ENCODE measurements at places on chromosomes 4 and X. TPM values are rescaled to one million over a fixed set of nuclear protein-coding genes. Genes with fewer than 3 reads are reported as not detected.

DNA sequence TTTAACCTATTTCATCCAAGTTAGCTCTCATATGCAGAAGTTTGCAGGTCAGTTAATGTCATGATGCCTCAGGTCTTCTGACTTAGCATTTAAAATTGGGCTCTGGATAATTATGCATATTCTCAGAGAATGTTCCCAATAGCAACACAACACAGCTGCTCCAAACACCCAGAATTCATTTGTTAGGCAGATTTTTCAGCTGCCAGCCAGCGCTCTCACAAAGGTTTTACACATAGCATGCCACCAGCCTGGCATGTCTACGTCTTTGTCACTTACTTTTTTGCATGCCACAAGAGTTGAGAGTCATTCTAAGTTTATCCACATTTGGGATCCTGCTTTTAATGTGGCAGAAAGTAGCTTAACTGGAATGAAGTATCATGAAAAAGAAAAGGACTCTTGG is 84.8 kb downstream of the LIMCH1 start:
- H3K4me3 ChIP-seq, result no peak overlapping the region
- H3K27me3 ChIP-seq, result no peaks in the 10 kb centered on the region
- no peak overlapping the region for H3K27ac ChIP-seq
- no peak for DNase-seq

GRCh38 chrX:137562096-137562495 is 3.8 kb upstream of the ZIC3 start:
- no peak overlapping the region for H3K27ac ChIP-seq
- peaks cover 2% of the 10 kb centered on the region for H3K36me3 ChIP-seq
- peak overlapping the region; percentile 94 for H3K4me3 ChIP-seq
- no peaks in the 10 kb centered on the region for H3K27me3 ChIP-seq
- H3K4me1 ChIP-seq, result no peaks in the 10 kb centered on the region

GRCh38 chr4:42638993-42639392 is 17.9 kb downstream of the ATP8A1 start:
- H3K36me3 ChIP-seq, result no peaks in the 10 kb centered on the region
- no peaks in the 10 kb centered on the region for H3K4me1 ChIP-seq
- no peak overlapping the region for H3K27ac ChIP-seq

DNA sequence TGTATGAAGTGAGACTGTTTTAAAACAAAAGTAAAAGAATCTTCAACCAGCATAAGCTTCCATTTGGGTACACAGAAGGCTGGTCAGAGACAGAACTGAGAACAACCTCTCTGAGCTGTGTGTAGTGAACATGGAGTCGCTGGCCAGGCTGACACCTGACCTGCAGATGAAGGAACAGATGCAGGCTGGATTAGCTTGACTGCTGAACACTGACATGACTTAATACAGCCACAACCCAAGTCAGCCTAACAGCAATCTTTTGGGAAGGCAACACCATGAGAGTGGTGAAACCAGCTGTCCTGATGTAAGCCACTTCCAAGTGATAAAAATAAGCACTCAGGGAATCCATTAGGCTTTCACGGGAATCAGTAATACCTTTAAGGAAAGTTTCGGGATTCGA is 10.1 kb downstream of the SCARB2 start:
- DNase-seq, result no peak
- no peaks in the 10 kb centered on the region for H3K4me1 ChIP-seq
- H3K4me3 ChIP-seq, result no peak overlapping the region
- no peaks in the 10 kb centered on the region for H3K36me3 ChIP-seq
- H3K27ac ChIP-seq, result no peak overlapping the region

GRCh38 chrX:66020631-66021334 is 19.1 kb downstream of the VSIG4 start:
- no peaks in the 10 kb centered on the region for H3K27me3 ChIP-seq
- H3K27ac ChIP-seq, result no peak overlapping the region
- H3K4me1 ChIP-seq, result no peaks in the 10 kb centered on the region
- H3K36me3 ChIP-seq, result no peaks in the 10 kb centered on the region
- DNase-seq, result no peak

- no peaks in the 10 kb centered on the region for H3K4me1 ChIP-seq
- no peak for DNase-seq
- H3K4me3 ChIP-seq, result no peak overlapping the region
- no peaks in the 10 kb centered on the region for H3K36me3 ChIP-seq
- H3K27me3 ChIP-seq, result no peaks in the 10 kb centered on the region
Observed at GRCh38 chr4:112431158-112431557, 84.8 kb downstream of the NEUROG2 start.

- no peak overlapping the region for H3K27ac ChIP-seq
- H3K36me3 ChIP-seq, result peaks cover 2% of the 10 kb centered on the region
Observed at GRCh38 chrX:46200413-46200812, 344.8 kb downstream of the ZNF674 start.

- DNase-seq, result no peak
- H3K36me3 ChIP-seq, result peaks cover 21% of the 10 kb centered on the region
- H3K4me1 ChIP-seq, result no peaks in the 10 kb centered on the region
- no peak overlapping the region for H3K4me3 ChIP-seq
- no peaks in the 10 kb centered on the region for H3K27me3 ChIP-seq
Observed at GRCh38 chr4:86755388-86755787, 93.8 kb downstream of the SLC10A6 start.

GRCh38 chr4:15855804-15856475 is 77.8 kb downstream of the CD38 start:
- DNase-seq, result no peak
- H3K4me1 ChIP-seq, result no peaks in the 10 kb centered on the region
- H3K27ac ChIP-seq, result no peak overlapping the region
- H3K36me3 ChIP-seq, result no peaks in the 10 kb centered on the region
- no peak overlapping the region for H3K4me3 ChIP-seq
- no peaks in the 10 kb centered on the region for H3K27me3 ChIP-seq

- no peaks in the 10 kb centered on the region for H3K36me3 ChIP-seq
- DNase-seq, result no peak
- H3K4me3 ChIP-seq, result no peak overlapping the region
- H3K4me1 ChIP-seq, result no peaks in the 10 kb centered on the region
- H3K27ac ChIP-seq, result no peak overlapping the region
Observed at GRCh38 chr4:187393531-187394344, 601.8 kb upstream of the ZFP42 start.

GRCh38 chr4:125582302-125582701 is 267.5 kb downstream of the FAT4 start:
- no peak overlapping the region for H3K4me3 ChIP-seq
- H3K27me3 ChIP-seq, result no peaks in the 10 kb centered on the region
- no peaks in the 10 kb centered on the region for H3K4me1 ChIP-seq
- no peak overlapping the region for H3K27ac ChIP-seq

DNA sequence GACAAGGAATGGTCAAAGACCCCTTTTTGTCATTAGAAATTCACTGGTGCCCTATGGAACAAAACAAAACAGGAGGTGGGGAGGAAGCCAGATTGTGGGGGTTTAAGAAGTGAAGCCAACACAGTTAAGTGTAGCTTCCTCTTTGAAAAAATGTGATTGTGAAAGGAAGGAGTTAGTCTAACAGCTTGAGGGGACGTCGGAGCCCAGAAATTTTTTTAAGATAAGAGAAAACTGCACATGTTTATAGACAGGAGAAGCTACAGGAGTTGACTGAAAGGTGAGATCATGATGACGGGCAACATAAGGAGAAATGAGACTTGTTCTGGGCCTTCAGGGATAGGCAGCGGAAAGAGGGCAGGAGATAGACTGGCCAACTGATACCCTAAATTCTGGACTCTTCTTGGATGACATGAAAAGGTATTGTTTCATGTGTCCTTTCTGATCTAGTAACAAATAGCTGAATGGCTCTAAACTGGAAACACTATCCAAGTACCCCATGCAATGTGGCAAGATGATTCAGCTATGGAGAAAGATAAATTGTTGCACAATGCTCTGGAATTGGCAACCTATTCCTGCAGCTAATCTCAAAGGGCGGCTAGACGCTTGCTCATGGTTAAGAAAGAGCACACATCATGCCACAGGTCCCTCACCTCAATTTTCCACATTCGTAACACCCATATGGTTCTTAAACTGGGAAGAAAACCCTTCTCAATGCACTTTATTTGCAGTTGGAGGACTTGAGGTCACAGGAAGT is 3.7 kb upstream of the HDAC8 start:
- no peak overlapping the region for H3K4me3 ChIP-seq
- no peaks in the 10 kb centered on the region for H3K4me1 ChIP-seq
- no peak overlapping the region for H3K27ac ChIP-seq
- H3K36me3 ChIP-seq, result peaks cover 5% of the 10 kb centered on the region

- H3K4me3 ChIP-seq, result no peak overlapping the region
- H3K36me3 ChIP-seq, result peaks cover 2% of the 10 kb centered on the region
- DNase-seq, result no peak
- peaks cover 6% of the 10 kb centered on the region for H3K4me1 ChIP-seq
Observed at GRCh38 chrX:39828971-39829370, 268.8 kb downstream of the BCOR start.

- no peak for DNase-seq
- H3K27me3 ChIP-seq, result no peaks in the 10 kb centered on the region
- no peak overlapping the region for H3K27ac ChIP-seq
- peaks cover 17% of the 10 kb centered on the region for H3K36me3 ChIP-seq
- peak overlapping the region; percentile 85 for H3K4me3 ChIP-seq
- H3K4me1 ChIP-seq, result peaks cover 4% of the 10 kb centered on the region
Observed at GRCh38 chrX:275476-275966, 5.7 kb upstream of the PLCXD1 start.

GRCh38 chr4:5821665-5822358 is 71.1 kb downstream of the CRMP1 start:
- H3K4me1 ChIP-seq, result no peaks in the 10 kb centered on the region
- no peaks in the 10 kb centered on the region for H3K27me3 ChIP-seq
- H3K36me3 ChIP-seq, result peaks cover 68% of the 10 kb centered on the region
- peak; percentile 78 for DNase-seq
- no peak overlapping the region for H3K4me3 ChIP-seq

DNA sequence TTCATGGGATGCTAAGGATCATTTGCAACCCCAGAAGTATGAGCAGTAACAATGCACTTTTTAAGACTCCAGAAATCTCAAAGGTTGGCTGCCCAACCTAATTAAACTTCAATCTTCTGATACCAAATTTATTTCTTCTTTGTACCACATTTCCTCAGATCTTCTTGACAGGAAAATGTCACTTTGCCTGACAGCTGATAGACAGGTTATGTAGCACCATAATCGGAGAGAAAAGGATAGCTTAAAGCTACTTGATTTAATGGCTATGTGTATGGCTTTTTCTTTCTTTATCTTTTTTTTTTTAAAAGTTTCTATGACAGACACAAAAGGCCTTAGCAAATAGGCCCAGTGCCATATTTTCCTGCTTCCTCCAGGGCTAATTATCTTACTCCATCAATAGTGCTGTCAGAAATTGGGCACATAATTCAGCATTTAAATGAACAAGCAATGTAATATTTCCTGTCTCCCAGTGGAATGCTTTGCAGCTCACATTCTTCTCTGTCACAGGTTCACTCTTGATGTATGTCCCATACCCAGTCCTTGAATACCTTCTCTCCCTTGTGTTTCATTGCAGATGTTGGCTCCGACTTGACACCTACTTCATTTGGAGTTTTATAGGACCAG is 795.7 kb downstream of the ADGRL3 start:
- H3K27me3 ChIP-seq, result no peaks in the 10 kb centered on the region
- H3K27ac ChIP-seq, result no peak overlapping the region
- H3K4me1 ChIP-seq, result peaks cover 2% of the 10 kb centered on the region

The AR gene
- total RNA-seq, result 3.5 TPM

The ARFIP1 gene
- 29.3 TPM for total RNA-seq

The PHEX gene
- total RNA-seq, result 0.11 TPM

The GLRA3 gene
- 0.09 TPM for total RNA-seq

The TMEM271 gene
- total RNA-seq, result not detected

The TMEM156 gene
- total RNA-seq, result not detected

The CENPE gene
- 34.4 TPM for total RNA-seq

The NKX6-1 gene
- 0.09 TPM for total RNA-seq

The CNGA1 gene
- total RNA-seq, result 1.0 TPM

The IQSEC2 gene
- total RNA-seq, result 8.4 TPM
